H9 (cell line): ENCODE measurements at places on chromosomes 1 and 21. TPM values are rescaled to one million over a fixed set of nuclear protein-coding genes. Genes with fewer than 3 reads are reported as not detected.
A peak's percentile ranks its signal among the peaks of the same experiment; 100 is the strongest.

The AGBL4 gene
- total RNA-seq: not detected in 2 replicates

The CHD5 gene
- total RNA-seq: 0.99 and 1.6 TPM in 2 replicates

The LCE3D gene
- not detected in 2 replicates for total RNA-seq

The RGS7 gene
- total RNA-seq: 1.5 and 2.0 TPM in 2 replicates

The PAPPA2 gene
- total RNA-seq: 0.75 and 0.81 TPM in 2 replicates

The ARTN gene
- 10.6 and 11.6 TPM in 2 replicates for total RNA-seq

The C21orf58 gene
- 17.2 and 19.1 TPM in 2 replicates for total RNA-seq

The MSH4 gene
- 0.53 and 0.63 TPM in 2 replicates for total RNA-seq

DNA sequence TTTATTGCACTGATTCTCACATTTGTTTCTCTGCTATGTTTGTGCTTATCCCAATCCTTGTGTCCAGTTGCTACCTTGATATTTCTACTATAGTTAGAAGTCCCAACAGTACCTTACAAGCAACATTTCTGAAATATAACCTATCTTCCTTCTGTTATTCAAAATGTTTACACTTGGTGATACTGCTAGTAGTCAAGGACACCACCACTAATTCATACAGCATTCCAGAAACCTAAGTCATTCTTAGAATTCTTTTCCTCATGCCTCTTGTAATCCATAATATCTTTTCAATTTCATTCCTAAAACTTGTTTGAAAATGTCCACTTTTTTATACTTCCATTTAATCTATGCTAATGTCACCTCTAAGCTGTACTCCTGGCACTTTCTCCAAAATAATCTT, 2132.1 kb downstream of the NCAM2 start:
- H3K4me1 ChIP-seq: peaks cover 2% of the 10 kb centered on the region; the same call in 1 of the 2 replicates

- no peak for DNase-seq
- peaks cover 9% of the 10 kb centered on the region for H3K36me3 ChIP-seq
- no peaks in the 10 kb centered on the region; the same call in 1 of the 2 replicates for H3K4me1 ChIP-seq
- no peak overlapping the region for H3K27ac ChIP-seq
Measured at GRCh38 chr1:31467005-31467674, 54.1 kb downstream of the SERINC2 start.

GRCh38 chr1:243343970-243344937, 88.4 kb downstream of the SDCCAG8 start:
- H3K4me1 ChIP-seq: no peaks in the 10 kb centered on the region
- DNase-seq: no peak
- H3K36me3 ChIP-seq: no peaks in the 10 kb centered on the region
- no peak overlapping the region for H3K4me3 ChIP-seq
- H3K27ac ChIP-seq: no peak overlapping the region
- no peaks in the 10 kb centered on the region for H3K27me3 ChIP-seq

- DNase-seq: no peak
- H3K4me1 ChIP-seq: no peaks in the 10 kb centered on the region
- no peaks in the 10 kb centered on the region for H3K27me3 ChIP-seq
Measured at GRCh38 chr1:172266528-172267174, 153.8 kb upstream of the C1orf105 start.

GRCh38 chr1:59500950-59501742, 204.3 kb downstream of the FGGY start:
- no peak for DNase-seq
- peaks cover 3% of the 10 kb centered on the region; the same call in 1 of the 2 replicates for H3K4me1 ChIP-seq
- no peak overlapping the region for H3K27ac ChIP-seq
- H3K4me3 ChIP-seq: no peak overlapping the region

- no peaks in the 10 kb centered on the region for H3K4me1 ChIP-seq
- H3K27ac ChIP-seq: no peak overlapping the region
- DNase-seq: peak; percentile 82
- peaks cover 14% of the 10 kb centered on the region; the same call in 1 of the 2 replicates for H3K36me3 ChIP-seq
Measured at GRCh38 chr1:152111515-152111968, 3.7 kb downstream of the TCHH start.

DNA sequence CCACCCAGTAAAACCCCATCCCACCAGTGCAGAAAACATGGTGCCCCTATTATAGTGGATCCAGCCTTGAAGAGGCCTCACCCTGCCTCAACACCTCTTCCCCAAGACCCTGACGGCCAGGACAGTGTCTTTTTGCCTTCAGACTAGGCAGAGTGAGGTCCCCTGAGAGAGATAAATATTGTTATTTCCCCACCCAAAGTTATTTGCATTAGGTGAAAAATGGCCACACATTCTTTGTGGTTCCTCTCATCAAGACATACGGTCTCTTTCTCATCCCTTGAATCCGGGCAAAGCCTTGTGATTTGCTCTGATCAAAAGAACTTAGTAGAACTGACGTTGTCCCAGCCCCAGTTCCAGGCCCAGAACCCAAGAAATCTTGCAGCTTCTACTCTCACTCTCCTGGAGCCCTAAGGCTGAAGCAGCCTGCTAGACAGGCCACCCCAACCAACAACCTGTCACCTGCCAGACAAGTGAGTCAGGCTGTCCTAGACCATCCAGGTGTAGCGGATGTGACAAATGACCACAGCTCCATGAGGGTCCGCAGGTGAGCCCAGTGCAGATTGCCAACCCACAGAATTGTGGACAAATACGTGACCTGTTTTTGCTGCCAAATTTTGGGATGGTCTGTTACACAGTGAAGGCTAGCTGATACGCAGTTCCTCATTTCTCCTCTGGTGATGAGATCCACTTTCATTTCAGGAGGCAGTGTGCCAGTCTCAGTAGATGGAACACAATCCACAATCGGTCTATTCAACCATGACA, 8.1 kb upstream of the SSU72 start:
- H3K4me3 ChIP-seq: no peak overlapping the region
- H3K4me1 ChIP-seq: no peaks in the 10 kb centered on the region
- no peaks in the 10 kb centered on the region for H3K27me3 ChIP-seq
- no peaks in the 10 kb centered on the region for H3K36me3 ChIP-seq
- H3K27ac ChIP-seq: no peak overlapping the region

DNA sequence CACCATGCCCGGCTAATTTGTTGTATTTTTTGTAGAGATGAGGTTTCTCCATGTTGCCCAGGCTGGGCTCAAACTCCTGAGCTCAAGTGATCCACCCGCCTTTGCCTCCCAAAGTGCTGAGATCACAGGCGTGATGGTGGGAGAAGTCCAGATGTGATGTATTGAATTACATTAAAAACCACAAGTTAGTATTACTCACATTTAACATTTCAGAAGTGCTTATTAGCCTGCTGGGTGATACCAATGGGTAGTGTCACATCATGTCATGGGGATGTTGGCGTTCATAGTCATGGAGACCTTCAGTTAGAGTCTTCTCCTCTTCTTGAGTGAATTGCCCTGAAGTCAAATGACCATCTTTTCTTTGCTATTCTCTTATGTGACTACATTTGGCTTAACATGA, 63.6 kb upstream of the VAMP3 start:
- H3K4me1 ChIP-seq: 0 out of 2 replicates have a peak, but pooled peaks cover 3% of the 10 kb centered on the region
- peaks cover 5% of the 10 kb centered on the region; the same call in 1 of the 2 replicates for H3K27me3 ChIP-seq
- H3K36me3 ChIP-seq: no peaks in the 10 kb centered on the region
- no peak overlapping the region for H3K4me3 ChIP-seq
- no peak overlapping the region for H3K27ac ChIP-seq
- DNase-seq: no peak

DNA sequence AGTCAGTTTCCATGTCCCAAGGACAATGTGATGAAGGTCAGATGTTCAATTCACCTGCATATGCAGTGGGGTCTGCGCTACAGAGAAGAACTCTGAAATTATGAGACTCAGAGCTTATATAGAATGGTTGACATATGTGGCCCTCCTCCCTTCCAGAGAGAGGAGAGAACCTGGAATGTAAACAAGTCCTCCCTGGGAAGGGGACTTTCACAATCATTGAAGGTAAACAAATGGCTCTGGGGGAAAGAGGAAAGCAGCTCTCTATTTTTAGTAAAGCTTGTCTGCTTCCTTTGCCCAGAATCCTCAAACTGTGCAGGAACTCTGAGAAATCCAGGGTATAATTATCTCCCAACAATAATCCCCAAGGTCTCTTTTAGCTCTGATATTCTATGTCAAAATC, 9.8 kb downstream of the OVGP1 start:
- no peaks in the 10 kb centered on the region for H3K27me3 ChIP-seq
- no peaks in the 10 kb centered on the region for H3K36me3 ChIP-seq
- no peak for DNase-seq
- no peak overlapping the region for H3K4me3 ChIP-seq
- no peak overlapping the region for H3K27ac ChIP-seq
- no peaks in the 10 kb centered on the region for H3K4me1 ChIP-seq

GRCh38 chr1:54259546-54260140, 59.7 kb downstream of the MRPL37 start:
- no peaks in the 10 kb centered on the region for H3K27me3 ChIP-seq
- H3K27ac ChIP-seq: no peak overlapping the region
- peaks cover 13% of the 10 kb centered on the region for H3K36me3 ChIP-seq
- DNase-seq: no peak
- no peak overlapping the region for H3K4me3 ChIP-seq
- no peaks in the 10 kb centered on the region; the same call in 1 of the 2 replicates for H3K4me1 ChIP-seq

DNA sequence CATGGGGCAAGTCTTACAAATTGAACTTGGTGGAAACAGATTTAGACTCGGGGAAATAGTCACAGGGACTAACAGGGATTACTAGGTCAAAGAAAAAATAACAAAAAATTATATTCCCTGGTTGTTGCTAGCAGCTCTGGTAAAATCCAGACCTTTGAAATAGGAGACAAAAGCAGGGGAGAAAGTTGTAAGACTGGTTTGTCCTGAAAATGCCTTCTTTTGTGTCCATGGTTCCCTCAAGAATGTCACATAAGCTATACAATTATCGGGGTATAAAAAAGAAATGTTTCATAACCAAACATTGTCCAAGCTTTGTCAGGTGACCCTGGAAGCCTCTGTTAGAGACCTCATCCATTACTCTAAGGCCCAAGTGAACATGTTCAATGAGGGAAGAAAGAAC, 33.1 kb downstream of the KIAA0319L start:
- no peak overlapping the region for H3K27ac ChIP-seq
- no peak for DNase-seq
- no peaks in the 10 kb centered on the region for H3K27me3 ChIP-seq
- peaks cover 18% of the 10 kb centered on the region for H3K36me3 ChIP-seq
- no peak overlapping the region for H3K4me3 ChIP-seq

DNA sequence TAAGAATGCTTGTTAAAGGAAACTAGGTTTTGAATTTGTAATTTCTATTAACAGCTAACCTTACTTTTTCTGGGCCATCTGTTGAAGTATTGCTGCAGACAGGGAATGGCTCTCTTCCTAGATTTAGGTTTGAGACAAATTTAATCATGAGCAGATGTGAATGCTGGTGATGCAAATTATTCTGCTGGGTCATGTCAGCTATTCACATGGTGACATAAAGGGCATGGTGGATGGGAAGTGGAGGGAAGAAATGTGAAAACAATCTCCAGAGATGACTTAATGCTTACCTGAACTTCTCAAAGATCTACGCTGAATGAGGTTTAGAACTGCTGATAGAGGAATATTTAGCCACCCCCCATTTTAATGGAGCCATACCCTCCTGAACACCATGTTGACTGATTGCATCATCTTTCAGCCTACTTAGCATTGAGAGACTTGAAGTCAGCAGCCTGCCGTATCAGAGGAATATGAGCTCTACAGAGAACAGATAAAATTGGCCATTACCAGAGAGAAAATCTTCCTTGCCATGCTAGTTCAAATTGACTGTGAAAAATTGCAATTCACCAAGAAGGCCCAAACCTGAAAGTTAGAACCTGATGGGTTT, 138.8 kb downstream of the HHAT start:
- no peak overlapping the region for H3K27ac ChIP-seq
- no peak overlapping the region for H3K4me3 ChIP-seq
- no peaks in the 10 kb centered on the region for H3K27me3 ChIP-seq
- no peak for DNase-seq

DNA sequence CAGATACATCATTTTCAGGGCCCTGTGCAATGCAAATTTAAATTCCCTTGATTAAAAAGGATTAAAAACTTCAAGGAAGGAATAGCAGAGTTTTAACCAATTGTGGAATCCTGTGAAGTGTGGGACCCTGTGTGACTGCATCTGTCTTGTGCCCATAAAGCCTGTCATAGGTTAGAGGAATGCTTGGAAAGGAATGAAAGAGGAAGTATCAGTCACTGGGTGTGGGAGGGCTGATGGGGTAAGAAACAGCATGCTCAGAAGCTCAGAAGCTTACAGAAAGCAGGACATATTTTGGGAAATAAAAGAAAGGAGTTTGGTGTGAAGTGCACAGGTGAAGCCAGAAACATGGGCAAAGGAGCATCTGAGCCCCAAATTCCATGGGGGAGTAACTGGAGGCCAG, 150.8 kb upstream of the ETV3 start:
- no peak overlapping the region for H3K27ac ChIP-seq
- no peaks in the 10 kb centered on the region for H3K36me3 ChIP-seq
- no peak for DNase-seq
- H3K4me1 ChIP-seq: no peaks in the 10 kb centered on the region

DNA sequence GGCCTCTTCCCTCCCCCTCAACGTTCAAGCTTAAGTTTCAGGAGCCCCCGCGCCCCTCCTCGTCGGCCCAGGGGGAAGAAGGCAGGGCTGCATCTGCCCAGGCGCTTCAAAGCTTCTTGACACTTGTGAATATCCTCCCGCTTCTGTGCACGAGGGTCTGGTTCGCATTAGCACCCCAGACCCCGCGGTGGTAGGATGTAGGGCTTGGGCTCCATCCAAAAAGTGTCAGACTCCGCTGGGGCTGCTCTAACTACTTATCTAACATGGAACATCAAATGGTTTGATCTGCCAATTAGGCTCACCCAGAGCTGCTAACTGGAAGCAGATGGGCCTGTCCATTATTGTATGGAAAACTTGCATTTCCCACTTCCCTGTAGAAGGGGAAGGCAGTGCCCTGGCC, 28.9 kb downstream of the TAS1R2 start:
- peaks cover 4% of the 10 kb centered on the region; the same call in 1 of the 2 replicates for H3K36me3 ChIP-seq
- H3K27me3 ChIP-seq: no peaks in the 10 kb centered on the region; the same call in 1 of the 2 replicates
- no peak overlapping the region for H3K27ac ChIP-seq
- no peak for DNase-seq
- H3K4me3 ChIP-seq: no peak overlapping the region
